Stimulated activated CD4-positive, alpha-beta T cell treated with anti-CD3 and anti-CD28 coated beads, Interleukin-12 subunit alpha, Interleukin-12 subunit beta, amount 100 ng/mL, for 24 hours (primary cell): ENCODE measurements at places on chromosomes 16 and 17.

- DNase-seq: peak; percentile 65
Observed at GRCh38 chr17:63998050-63998720, at the start of gene PRR29. Gene PRR29, plus strand, starts transcription at chr17:63998351. Its CDS starts 14 bp downstream, at chr17:63998365.

DNA sequence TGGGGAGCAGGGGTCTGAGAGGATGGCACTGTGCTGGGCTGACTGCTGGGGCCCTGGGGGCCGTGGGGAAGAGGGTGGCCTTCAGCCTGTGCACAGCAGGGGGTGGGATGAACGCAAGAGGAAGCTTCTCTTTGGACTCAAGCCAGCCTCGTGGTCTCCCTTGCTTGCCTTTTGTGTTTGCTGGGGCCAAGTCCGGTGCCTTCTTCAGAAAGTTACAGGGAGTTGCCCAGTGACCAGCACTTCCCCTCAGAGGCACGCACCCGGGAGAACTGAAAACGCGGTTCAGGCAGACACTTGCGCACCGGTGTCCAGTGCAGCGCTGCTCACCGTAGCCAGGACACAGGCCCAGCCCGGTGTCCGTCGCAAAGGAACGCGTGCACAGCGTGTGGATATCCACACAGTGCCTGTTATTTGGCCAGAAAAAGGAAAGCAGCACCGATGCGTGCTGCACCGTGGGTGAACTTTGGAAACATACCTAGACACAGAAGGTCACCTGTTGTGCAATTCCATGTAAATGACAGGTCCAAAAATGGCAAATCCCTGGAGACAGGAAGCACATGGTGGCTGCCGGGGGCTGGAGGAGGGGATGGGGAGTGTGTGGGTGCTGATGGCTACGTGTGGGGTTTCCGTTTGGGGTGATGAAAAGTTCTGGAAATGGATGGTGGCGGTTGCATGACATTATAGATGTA lies 29.4 kb upstream of the NUDT16L1 start:
- DNase-seq: no peak

GRCh38 chr16:50244504-50245416 lies 21.6 kb upstream of the ADCY7 start:
- DNase-seq: no peak

DNA sequence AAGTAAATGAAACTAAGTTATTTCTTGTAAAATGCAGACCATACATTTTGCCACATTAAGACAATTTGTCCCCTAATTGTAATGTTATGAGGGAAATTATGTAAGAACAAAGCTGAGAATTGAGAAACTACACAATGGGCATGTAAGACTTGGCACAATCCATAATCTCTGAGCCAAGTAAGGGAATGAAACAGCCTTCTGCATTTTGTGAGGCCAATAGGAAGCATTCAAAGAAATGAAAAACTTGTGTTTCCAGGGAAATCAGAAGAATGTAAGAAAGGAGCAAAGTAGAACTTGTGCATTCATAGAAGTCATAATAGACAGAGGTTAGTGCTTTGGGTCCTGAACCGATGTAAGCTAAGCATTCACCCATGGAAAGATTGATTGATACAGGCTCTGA lies 1.8 kb downstream of the KRTAP9-4 start:
- no peak for DNase-seq

- no peak for DNase-seq
Observed at GRCh38 chr17:8693328-8693727, 51.3 kb downstream of the CCDC42 start.

GRCh38 chr17:49698005-49698404 lies 9.8 kb downstream of the SLC35B1 start:
- no peak for DNase-seq

DNA sequence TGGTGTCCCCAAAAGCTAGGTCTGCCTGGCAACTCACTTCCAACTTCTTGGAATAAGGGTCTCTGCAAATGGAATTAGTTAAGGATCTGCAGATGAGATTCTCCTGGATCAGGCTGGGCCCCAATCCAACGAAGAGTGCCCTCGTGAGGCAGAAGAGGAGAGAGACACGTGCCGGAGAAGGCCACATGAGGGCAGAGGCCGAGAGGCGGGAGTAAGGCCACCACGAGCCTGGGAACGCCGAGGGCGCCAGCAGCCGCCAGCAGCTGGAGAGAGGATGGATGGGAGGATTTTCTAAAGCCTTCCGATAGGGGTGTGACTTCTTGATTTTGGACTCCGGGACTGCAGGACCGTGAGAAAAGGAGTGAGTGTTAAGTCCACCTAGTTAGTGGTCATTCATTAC lies 76.3 kb downstream of the JPH3 start:
- no peak for DNase-seq
